Stimulated activated CD4-positive, alpha-beta T cell treated with anti-CD3 and anti-CD28 coated beads, Interleukin-1b, Interleukin-23, amount 100 ng/mL, for 1 hour (primary cell): ENCODE measurements at places on chromosomes 12 and 14.

DNA sequence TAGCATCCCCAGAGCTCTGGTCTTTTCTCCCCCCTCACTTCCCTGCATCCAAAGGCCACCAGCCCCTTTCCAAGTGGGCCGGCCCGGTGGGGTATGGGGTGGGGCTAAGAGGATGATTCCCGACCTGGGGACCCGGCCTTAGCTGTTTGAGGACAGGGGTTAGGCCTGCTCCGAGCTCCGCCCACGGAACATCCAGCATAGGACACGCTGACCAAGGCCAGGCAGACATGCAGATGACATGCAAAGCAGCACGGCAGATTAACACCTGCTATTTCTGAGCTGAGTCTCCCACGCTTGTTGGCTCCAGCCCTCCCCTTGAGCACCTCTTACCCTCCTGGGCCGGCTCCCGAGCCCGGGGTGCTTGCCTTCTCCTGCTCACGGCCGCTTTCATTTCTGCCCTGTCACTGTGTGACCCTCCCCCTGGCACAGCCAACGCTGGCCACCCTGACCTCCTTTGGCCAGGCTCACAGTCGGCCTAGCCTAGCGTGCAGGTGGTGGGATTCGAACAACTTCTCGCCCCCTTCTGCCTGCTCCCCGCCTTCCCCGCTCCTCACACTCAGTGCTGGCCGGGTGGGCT is 40.2 kb downstream of the TEAD4 start:
- no peak for DNase-seq

GRCh38 chr12:71607494-71608330 is 55.9 kb downstream of the ZFC3H1 start:
- DNase-seq: no peak

DNA sequence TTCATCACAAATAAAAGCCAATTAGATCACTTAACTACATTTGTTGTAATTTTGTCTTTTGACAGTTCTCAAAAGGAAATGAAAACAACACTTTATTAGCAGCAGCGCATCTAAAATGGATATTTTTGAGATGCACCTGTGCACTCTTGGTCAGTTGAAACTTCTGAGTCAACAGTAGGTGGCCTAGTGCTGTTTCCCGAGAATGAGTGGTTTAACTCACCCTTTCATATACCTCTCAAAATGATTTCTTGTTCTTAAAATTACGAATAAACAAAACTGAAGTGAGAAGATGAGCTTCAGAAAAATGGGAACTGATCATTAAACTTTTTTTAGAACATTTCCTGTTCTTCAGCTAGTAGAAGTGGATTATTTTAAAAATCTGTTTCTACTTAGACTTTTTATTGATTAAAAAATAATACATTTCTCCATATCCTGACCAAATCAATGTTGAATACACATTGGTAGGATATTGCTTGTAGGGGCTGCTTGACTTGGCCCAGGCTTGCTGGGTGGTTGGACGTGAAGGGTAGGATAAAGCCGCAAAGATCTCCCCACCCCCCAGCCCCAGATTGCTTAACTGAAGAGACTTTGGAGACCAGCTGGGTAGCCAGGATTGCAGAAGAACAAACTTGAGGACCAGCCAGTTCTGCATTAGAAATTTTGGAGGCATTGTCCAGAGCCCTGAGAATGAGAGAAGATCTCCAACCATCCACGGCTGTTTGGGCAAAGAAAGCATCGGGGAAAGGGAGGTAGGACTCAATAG is 22.3 kb upstream of the STK38L start:
- DNase-seq: no peak

DNA sequence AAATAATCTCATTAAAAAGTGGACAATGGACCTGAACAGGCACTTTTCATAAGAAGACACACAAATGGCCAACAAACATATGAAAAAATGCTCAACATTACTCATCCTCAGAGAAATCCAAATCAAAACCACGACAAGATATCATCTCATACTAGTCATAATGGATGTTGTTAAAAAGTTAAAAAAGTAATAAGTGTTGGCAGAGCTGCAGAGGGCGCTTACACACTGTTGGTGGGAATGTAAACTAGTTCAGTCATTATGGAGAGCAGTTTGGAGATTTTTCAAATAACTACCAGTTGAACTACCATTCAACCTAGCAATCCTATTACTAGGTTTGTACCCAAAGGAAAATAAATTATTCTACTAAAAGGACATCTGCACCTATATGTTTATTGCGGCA is 47.2 kb downstream of the FOXG1 start:
- no peak for DNase-seq

- DNase-seq: no peak
Observed at GRCh38 chr14:75204116-75204515, 27.7 kb upstream of the TMED10 start.
